Stimulated activated CD4-positive, alpha-beta T cell treated with anti-CD3 and anti-CD28 coated beads, Interleukin-4, amount 100 ng/mL, for 24 hours (primary cell): ENCODE measurements at places on chromosomes 2 and 18.

- no peak for DNase-seq
Measured at GRCh38 chr18:3269241-3269913, 7.4 kb downstream of the MYL12B start.

- DNase-seq = no peak
Measured at GRCh38 chr18:39191931-39192330, 1626.3 kb upstream of the CELF4 start.

GRCh38 chr2:100397976-100398375 is 19.5 kb downstream of the CHST10 start:
- DNase-seq = no peak

GRCh38 chr18:51621113-51621863 is 423.8 kb upstream of the MEX3C start:
- DNase-seq = peak; percentile 5

GRCh38 chr2:227812001-227812400 is 1.6 kb upstream of the CCL20 start:
- DNase-seq = no peak

DNA sequence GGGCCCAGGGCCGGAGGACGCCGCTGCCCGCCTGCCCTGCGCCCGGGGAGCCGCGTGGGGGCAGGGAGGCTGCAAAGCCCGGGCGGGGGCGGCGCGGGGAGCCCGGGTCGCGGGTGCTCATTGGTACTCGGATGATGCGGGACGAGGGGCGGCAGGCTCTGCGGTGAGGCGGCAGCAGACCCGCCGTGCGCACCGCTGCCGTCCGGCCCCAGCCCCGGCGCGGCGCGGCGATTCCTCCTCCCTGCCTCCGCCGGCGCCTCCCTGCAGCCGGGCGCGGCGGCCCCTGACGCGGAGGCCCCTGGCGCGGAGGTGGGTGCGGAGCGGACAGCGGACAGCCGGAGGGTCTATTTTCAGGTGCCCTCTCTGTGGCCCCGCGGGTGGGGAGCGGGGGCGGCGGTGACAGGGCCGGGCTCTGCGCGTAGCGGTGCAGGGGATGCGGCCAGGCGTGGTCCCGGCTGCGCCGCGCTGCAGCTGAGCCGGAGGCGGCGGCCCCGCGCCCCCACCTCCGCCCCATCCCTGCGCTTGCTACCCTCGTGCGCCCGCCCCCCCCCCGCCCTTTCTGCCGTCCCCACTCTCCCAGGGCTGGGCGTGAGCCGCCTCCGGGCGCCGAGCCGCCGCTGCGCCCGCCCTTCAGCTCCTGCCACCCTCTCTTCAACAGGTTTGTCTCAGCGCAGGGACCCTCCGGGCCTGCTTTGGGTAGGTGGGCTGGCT is 640 bp downstream of the SPTBN1 start:
- no peak for DNase-seq

DNA sequence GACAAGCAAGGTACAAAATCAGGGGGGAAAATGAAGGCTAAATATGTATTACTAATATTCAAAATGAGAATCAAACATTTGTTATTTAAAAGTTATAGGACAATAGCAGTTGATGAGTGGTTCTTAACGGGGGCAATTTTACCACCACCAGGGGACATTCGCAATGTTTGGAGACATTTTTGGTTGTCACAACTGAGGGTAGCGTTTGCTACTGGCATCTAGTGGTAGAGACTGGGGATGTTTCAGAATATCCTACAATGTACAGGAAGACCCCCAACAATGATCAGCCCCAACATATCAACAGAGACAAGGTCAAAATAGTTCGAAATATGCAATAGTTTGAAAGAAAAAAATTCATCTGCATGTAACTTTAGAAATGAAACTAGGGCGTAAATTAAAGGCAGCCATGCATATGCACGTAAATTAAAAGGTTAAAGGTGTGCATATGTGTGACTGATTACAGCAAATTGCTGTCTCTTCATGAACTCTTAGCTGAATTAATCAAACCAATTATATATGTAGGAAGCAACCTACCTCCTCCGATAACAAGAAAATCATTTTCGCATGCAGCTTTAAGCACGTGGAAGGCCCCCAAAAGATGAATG is 61.2 kb upstream of the CUL3 start:
- DNase-seq = no peak

GRCh38 chr2:60079562-60079961 is 473.9 kb downstream of the BCL11A start:
- DNase-seq = no peak

DNA sequence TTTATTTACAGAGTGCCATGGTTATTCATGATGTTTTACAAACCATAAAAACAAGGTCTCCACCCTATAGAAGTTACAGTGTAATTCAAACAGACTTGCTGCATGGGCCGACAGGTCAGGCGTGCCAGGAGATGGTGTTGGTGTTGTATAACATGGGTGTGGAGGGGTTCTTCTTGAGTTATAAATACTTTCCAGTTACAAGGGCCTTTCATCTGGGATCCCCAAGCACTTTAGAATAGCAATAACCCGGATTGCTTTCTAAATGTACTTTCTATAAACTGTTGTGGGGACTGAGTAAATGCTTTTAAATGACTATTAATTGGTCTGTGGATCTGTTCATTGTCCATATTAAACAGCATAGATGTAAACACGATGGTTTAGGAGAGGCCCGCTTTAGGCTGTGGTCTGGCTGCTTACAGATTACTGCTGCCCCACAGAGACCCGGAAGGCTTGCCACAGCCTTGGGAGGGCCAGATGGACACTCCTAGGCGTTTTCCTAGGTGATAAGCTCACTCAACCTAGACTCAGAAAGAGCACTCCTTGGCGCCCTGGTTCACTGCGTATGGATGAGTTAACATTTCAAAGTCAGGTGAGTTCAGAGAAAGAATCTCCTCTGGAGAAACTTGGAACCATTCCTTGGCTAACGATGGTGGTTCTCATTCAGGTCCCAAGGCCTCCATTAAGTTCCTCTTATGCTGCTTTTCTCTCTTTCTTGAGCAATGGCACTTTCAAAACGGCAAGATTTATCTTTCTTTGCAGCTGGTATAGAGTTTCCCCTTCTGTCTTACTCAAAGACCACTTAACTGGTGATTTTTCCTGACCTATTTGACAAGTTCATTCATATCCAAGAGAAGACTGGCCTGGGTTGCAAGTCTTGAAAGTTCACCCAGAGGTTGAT is 3.6 kb upstream of the KIAA2012 start:
- no peak for DNase-seq

GRCh38 chr2:49948091-49948490 is 793.8 kb upstream of the FSHR start:
- DNase-seq = no peak

GRCh38 chr2:51706220-51706619 is 674.3 kb upstream of the NRXN1 start:
- DNase-seq = no peak

GRCh38 chr2:59239146-59239545 is 998.0 kb upstream of the FANCL start:
- no peak for DNase-seq

DNA sequence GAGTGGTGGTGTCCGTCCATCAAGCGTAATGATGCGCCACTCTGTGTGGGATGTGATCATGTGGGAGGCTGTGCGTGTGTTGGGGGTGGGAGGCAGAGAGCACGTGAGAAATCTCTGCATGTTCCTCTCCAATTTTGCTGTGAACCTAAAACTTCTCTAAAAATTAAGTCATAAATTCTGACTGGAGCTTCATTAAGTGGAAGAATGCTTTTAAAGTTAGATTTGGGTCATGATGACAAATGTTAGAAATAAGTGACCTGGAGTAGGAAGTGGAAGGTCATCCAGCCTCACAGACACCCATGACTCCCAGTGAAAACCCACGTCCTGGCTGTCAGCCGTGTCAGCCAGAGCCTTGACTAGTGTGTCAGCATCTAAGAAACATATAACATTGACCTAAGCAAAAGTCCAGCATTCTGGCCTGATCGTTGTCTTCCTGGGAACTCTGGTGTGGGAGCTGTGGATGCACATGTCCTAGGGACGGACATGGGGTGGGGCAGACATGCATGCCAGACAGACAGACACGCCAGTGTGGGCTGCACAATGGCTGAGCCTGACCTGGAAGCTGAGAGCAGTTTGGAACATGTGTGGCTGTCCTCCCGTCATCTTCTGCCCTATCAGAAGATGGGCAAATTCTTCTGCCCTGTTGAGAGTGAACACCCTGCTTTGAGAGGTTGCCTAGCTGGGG is 245.6 kb downstream of the FAM210A start:
- no peak for DNase-seq

GRCh38 chr18:77572537-77572936 is 322.9 kb downstream of the GALR1 start:
- DNase-seq = no peak

DNA sequence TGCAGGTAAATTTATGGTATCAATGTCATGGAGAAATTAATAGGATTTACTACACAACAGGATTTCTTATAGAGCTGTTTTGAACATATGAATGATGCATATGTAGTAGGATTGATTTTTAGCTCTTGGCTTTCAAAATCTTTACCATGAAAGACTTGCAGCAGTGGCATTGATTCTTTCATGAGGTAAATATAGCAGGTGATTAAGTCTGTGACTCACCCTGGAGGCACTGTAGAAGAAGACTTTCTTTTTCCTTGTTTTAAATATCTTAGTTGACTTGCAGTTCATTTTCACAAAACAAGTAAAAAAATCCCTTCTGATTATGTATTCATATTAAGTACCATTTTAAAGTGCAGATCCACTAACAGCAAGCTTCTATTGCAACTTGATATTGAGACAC is 463.0 kb downstream of the FBXO15 start:
- DNase-seq = no peak

DNA sequence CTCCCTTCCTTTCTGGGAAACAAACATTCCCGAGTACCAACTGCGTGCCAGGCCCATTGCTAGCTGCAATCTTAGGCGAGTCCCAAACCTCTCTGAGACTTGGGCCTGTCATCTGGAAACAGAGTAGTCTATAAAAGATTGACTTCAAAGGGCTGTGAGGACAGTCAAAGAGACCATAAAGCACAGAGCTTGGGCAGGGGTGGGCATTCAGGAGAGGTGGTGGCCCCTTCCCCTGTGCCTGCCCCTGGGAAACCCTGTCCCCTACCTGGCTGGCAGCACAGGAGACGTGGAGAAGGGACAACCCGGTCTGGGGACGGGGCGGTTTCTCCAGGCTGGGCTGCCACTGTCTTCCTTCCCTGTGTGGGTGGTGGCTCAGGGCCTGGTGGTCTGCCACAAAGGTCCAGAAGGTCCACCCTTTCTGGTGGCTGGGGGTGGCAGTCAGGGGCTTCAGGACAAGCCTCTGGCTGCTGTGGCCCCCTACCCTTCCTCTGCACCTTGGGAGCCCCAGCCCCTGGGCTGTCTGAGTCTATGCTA is 33.9 kb upstream of the FOSL2 start:
- no peak for DNase-seq

DNA sequence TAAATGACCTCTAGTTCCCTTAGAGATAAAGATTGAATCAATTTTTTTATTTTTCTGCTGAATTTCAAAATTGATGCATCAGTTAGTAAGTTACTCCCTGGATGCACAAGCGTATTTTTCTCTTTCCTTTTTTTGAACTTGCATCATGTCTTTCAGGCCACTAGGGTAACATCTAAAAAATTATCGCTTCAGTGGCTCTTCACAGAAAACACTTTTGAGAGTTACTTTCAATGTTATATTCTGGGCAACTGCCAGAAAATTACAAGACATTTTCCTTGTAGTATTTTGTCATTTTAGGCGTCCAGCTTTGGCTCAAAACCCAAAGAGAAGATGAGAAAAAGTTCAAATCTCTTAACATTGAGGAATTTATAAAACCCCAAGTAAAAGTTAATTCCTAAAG is 59.8 kb downstream of the DSEL start:
- DNase-seq = no peak

DNA sequence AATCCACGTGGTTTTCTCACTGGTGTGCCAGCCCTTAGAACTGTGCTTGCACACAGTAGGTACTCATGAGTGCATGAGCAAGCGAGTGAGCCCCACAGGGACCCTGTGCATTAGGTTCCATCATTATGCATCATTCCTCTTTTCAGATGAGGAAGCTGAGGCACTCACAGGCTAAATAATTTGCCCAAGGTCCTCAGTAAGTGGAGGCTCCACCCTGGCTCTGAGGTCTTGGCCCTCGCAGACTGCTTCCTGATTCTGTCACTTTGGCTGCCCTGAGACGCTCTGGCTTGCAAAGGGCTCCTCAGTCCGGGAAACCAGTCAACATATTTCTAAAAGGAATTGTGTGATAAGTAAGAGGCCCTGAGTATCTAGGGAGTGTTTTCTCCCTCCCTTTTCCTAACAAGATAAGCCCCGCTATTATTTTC is 71.7 kb downstream of the IL1R2 start:
- DNase-seq = no peak

DNA sequence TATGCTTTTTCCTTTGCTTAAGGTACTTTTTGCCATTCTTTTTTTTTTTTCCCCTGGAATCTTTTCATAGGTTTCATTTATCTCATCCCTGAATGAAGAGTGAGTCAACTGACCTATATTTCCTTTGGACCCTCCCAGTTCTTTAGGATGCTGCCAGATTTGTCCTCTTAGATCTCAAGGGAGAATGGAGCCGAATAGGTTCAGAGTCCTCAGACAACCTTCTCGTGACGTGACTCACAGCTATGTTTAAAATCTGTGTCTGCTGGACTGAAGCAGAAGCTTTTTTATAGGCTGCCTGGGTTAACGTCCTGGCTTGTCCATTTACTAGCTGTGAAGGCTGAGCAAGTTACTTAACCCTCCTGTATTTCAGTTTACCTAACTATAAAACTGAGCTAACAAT is 358.6 kb downstream of the DLGAP1 start:
- no peak for DNase-seq

DNA sequence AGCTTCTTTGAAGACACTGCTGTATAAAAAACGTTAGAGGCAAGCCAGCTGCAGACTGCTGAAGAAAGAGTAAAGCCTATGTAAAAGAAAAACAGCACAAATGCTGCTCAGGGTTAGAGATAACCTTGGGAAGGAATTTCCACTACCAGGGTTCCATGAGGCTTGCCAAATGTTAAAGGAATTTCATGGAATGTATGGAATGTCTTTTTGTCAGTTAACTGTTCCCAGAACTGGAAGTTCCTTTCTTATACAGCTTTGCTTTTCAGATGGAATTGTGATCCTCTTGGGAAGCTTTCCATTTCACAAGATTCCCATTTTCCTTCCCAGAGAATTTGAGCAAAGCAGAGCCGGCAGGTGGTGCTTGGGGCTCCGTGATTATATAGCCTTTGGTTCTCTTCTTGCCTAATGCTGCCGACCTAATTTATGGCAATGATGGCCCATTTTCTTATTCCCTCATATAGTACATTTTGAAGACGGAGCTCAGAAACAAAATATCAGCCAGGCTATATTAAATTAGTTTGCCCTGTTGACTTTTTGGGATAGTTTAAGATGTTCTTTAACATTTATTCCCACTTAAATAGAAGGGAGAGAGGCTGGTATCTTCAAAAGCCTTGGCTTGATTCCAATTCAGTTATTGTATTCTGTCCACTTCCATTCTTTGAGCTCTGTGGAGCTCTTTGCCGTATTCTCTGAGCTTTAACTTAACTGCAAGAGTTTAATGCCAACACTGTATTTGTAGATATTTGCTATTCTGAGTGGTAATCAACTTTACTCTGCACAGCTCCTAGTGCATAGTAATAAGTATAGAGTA is 162.3 kb downstream of the PHLPP1 start:
- no peak for DNase-seq

DNA sequence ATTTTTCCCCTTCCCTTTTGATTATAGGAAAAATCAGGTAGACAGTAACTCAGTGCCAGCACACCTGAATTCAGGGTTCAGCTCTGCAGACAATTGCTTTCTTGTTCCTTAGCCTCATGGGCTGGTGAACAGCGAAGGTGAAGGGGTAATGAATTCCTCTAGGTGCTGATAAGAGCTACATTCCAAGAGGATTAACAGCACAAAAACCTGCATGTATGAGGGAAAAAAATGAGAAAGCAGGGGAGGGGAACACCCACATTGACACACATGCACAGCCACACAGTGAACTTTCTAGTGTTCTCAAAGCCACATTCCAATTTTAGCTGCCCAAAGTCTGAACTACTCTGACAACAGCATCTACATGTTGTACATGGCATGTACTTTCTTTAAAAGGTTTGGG is 46.1 kb downstream of the SPATS2L start:
- DNase-seq = no peak
